ENCODE measurements at places on chromosomes 11 and 22. TPM values are rescaled to one million over a fixed set of nuclear protein-coding genes. Genes with fewer than 3 reads are reported as not detected.

DNA sequence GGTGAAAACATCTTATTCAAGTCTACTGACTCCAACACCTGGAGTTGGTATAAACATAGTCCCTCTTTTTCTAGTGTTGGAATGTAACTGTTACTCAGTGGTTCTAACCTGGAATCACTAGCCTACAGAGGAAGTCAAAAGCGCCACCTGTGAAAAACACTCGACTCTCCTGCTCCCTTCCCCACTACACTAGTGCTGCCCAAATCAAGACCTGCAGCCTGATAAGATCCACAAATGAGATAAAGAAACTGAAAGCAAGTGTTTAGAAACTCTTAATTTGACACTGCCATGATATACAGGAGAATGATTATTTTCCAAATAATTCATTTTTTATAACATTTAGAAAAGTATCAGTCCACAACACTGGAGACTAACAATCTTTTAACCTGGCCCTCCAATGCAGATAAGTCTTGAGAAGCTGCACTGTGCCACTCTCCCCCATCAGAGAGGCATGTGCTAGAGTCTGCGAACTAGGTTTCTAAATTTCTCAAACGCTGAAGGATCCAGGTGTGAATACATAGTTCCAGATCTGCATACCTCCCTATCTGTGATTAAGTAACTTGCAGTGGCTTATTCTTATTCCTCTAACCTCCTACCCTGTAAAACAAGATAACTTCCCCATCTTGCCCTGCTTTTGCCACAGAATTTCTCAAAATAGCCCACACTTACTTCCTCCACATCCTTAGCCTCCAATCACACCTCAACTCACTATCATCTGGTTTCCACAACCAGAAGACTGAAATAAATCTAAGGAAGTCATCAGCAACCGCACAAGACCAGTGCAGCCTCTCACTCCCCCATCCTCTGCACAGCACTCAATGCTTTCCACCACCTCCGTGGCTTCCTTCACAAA is 88.1 kb downstream of the RRAS2 start:
- peaks cover 34% of the 10 kb centered on the region for H3K36me3 ChIP-seq
- H3K4me1 ChIP-seq: peaks cover 30% of the 10 kb centered on the region
- peak overlapping the region; percentile 83 for H3K27ac ChIP-seq
- DNase-seq: peak; percentile 58
- peak overlapping the region; percentile 43 for H3K4me3 ChIP-seq

DNA sequence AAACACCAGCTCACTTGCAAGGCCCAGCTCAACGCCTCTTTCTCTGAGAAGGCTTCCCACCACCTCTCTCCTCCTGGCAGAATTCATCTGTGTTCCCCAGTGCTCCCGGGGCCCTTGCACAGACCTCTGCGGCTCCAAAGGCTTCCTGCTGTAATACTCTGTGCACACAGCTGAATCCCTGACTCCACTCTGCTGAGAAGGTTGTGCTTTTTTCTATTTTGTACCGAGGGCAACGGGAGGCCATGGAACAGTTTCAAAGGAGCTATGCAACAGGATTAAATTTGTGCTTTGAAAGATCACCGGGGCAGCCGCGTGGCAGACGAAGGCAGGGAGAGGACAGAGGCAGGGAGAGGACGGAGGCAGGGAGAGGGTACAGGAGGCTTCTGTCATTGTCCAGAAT is 49.2 kb upstream of the SYT7 start:
- no peak for DNase-seq
- peaks cover 4% of the 10 kb centered on the region for H3K4me1 ChIP-seq
- peaks cover 1% of the 10 kb centered on the region for H3K27me3 ChIP-seq
- H3K27ac ChIP-seq: no peak overlapping the region

Gene ARRB1
- total RNA-seq: 24.3 TPM

Gene OSM
- total RNA-seq: 80.5 TPM

DNA sequence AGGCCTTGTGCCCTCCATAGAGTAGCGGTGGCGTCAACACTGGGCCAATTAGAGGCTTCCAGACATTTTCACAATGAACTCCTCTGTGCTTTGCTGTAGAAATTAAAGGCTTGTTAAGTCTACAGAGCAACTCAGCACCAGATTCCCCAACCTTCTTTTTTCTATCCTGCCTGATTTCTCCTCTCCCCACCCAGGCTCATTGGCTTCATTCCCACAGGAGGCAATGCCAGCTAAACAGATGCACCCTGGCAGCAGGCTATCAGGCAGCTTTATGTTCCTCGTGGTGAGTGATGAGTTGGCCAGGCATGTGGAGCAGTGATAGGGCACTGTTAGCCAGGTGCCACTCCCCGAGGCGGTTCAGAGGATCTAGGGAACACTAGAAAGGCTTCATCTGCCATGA is 4.8 kb downstream of the DIXDC1 start:
- H3K27ac ChIP-seq: no peak overlapping the region
- H3K4me3 ChIP-seq: no peak overlapping the region
- no peak for DNase-seq

GRCh38 chr11:1472180-1473005 is 14.2 kb downstream of the MOB2 start:
- H3K4me3 ChIP-seq: no peak overlapping the region
- no peak overlapping the region for H3K27ac ChIP-seq
- no peaks in the 10 kb centered on the region for H3K4me1 ChIP-seq
- no peaks in the 10 kb centered on the region for H3K27me3 ChIP-seq

Gene CYP2D6
- 6.6 TPM for total RNA-seq

DNA sequence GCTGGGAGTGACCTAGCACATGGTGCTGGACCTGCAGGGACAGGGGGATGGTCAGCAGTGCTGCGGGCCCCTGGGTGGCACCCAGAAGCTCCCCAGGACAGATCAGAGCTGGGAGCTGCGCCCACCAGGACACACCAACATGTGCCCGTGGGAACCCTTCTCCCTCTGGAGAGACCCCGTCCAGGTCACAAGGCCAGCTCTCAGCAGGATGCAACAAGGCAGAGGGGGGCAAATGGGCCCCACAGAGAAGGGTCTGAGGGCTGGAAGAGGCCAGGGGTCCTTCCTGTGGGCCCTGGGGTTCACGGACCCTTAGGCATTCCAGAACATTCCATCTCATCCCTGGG is 6.2 kb downstream of the DUSP8 start:
- peaks cover 12% of the 10 kb centered on the region for H3K27me3 ChIP-seq
- DNase-seq: no peak
- no peak overlapping the region for H3K27ac ChIP-seq
- no peak overlapping the region for H3K4me3 ChIP-seq

Gene MRGPRX4
- not detected for total RNA-seq

Measured in activated CD4-positive, alpha-beta T cell treated with anti-CD3 and anti-CD28 coated beads, Interleukin-2, amount 10 ng/mL, durations not matched to agents 7 days and 5 days (primary cell).